ENCODE measurements at places on chromosomes 4 and X.

GRCh38 chrX:120672389-120672788, 42.5 kb upstream of the C1GALT1C1 start:
- no peak for DNase-seq

DNA sequence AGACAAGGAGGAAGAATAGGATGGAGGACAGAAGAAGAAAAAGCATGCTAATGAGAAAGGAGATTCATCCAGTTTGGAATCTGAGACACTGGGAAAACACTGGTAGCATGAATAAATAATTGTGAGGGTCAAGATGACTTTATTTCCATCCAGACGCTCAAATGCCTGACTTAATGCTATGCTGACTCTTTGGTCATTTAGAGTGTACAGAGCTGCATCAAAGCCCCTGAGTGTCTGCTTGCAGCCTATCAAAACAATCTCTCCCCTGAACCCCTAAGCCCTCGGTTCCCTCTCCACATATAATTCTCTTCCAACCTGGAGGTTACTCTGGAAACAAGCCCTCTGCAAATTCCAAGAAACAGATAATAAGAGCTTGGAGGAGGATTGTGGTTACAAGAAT, 208.8 kb downstream of the MAGEB17 start:
- no peak for DNase-seq

- DNase-seq: no peak
Measured at GRCh38 chrX:68411729-68412128, 21.6 kb downstream of the OPHN1 start.

GRCh38 chrX:66638591-66639500, at the start of gene EDA2R:
EDA2R (minus strand) TSS chrX:66639078; CDS start chrX:66616020, 23,058 bp downstream.
- DNase-seq: peak; percentile 30

DNA sequence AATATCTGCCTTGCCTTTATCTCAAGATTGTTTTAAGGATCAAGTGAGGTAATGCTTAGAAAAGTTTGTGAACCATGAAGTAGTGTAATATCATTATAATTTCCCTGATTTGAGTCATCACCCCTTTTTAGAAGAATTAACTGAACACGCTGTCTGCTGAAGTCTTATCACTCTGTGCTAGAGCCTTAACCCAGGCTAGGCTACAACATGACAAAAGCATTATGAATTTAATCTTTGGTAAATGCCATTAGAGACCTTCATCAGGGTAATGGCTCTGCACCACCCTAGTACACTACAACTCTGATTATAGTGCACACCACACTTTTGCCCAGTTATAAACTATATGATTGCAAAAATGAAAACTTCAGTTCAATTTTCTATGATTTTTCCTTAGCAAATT, 118.3 kb downstream of the ADGRL3 start:
- DNase-seq: no peak
